ENCODE measurements at places on chromosomes 3 and 15. TPM values are rescaled to one million over a fixed set of nuclear protein-coding genes. Genes with fewer than 3 reads are reported as not detected.

DNA sequence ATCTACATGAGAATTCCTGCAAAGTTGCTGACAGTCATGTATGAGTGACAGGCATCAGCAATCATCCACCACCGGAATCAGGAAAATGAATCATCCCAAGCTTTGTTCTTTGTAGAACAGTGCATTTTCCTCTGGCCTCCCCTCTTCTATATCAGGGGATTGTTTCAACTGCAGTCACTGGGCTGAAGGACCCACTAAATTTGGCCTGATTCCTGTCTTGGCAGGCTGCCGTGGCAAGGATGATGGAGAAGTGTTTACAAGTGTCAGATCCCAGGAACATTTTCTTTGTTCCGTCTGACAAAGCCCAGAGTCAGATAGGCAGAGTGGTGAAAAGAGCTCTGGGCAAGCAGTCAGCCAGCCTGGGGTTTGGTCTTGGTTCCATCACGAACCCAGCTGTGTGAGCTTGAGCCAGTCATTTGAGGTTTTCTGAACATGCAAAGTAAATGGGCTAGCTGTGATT lies 175.1 kb upstream of the TSC22D2 start:
- no peaks in the 10 kb centered on the region for H3K36me3 ChIP-seq
- H3K4me3 ChIP-seq = no peak overlapping the region
- no peak for DNase-seq

- peaks cover 4% of the 10 kb centered on the region for H3K36me3 ChIP-seq
- no peaks in the 10 kb centered on the region for H3K27me3 ChIP-seq
- DNase-seq = no peak
- peaks cover 4% of the 10 kb centered on the region for H3K4me1 ChIP-seq
These were observed 58.9 kb downstream of the EIF3J start for GRCh38 chr15:44595656-44596510.

The DIPK2A gene
- 4.1 TPM for total RNA-seq

- no peak overlapping the region for H3K27ac ChIP-seq
- DNase-seq = no peak
- H3K27me3 ChIP-seq = no peaks in the 10 kb centered on the region
- H3K36me3 ChIP-seq = no peaks in the 10 kb centered on the region
- no peak overlapping the region for H3K4me3 ChIP-seq
These were observed 23.9 kb upstream of the CDCP1 start for GRCh38 chr3:45170096-45170495.

DNA sequence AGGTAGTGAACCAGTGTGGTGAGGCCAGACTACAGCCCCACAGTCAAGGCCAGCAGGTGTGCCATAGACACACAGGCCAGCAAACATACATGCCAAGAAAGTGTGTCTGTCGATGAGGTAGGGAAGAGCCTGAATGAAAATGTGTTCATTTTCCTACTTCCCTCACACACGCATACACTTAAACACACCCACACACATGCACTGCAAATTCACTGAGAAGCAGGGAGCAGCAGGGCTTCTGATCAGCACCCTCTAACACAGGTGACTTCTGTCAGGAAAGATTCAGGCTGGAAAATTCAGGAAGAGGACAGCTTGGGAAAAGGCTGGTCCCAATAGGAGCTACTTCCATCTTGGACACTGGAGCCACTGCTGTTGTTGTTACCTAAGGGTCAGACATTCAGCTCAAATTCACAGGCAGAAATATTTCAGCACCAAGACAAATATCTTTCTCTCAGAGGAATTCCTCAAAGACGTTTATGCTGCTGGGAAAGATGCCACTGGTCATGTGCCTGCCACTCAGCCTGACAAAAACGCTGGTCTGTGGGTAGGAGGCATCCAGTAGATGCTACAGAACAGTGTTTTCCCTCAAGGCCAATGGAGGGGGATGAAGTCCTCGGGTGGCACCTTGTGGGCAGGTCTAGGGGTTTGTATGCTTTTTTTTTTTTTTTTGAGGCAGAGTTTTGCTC lies 40.9 kb upstream of the LARS2 start:
- no peaks in the 10 kb centered on the region for H3K36me3 ChIP-seq
- H3K27me3 ChIP-seq = no peaks in the 10 kb centered on the region
- H3K4me1 ChIP-seq = no peaks in the 10 kb centered on the region
- H3K27ac ChIP-seq = no peak overlapping the region
- no peak for DNase-seq
- H3K4me3 ChIP-seq = no peak overlapping the region

- no peaks in the 10 kb centered on the region for H3K27me3 ChIP-seq
- no peak overlapping the region for H3K27ac ChIP-seq
- H3K36me3 ChIP-seq = no peaks in the 10 kb centered on the region
- no peaks in the 10 kb centered on the region for H3K4me1 ChIP-seq
These were observed 7.7 kb downstream of the FSTL1 start for GRCh38 chr3:120442975-120443517.

- DNase-seq = no peak
- H3K4me1 ChIP-seq = peaks cover 5% of the 10 kb centered on the region
- no peaks in the 10 kb centered on the region for H3K36me3 ChIP-seq
- no peaks in the 10 kb centered on the region for H3K27me3 ChIP-seq
- no peak overlapping the region for H3K27ac ChIP-seq
These were observed 34.8 kb downstream of the MITF start for GRCh38 chr3:69774029-69774428.

The AHSG gene
- not detected for total RNA-seq

The SLC7A14 gene
- total RNA-seq = 0.49 TPM

GRCh38 chr15:72833561-72833960 lies 50.0 kb upstream of the ADPGK start:
- no peak for DNase-seq
- H3K4me1 ChIP-seq = no peaks in the 10 kb centered on the region
- H3K36me3 ChIP-seq = no peaks in the 10 kb centered on the region
- H3K4me3 ChIP-seq = no peak overlapping the region
- no peaks in the 10 kb centered on the region for H3K27me3 ChIP-seq

The COLQ gene
- 0.60 TPM for total RNA-seq

Data from pancreas (tissue), 10 donors.